HuH-7.5 (cell line): ENCODE measurements at places on chromosomes 12 and 14.
A peak's percentile ranks its signal among the peaks of the same experiment; 100 is the strongest.

DNA sequence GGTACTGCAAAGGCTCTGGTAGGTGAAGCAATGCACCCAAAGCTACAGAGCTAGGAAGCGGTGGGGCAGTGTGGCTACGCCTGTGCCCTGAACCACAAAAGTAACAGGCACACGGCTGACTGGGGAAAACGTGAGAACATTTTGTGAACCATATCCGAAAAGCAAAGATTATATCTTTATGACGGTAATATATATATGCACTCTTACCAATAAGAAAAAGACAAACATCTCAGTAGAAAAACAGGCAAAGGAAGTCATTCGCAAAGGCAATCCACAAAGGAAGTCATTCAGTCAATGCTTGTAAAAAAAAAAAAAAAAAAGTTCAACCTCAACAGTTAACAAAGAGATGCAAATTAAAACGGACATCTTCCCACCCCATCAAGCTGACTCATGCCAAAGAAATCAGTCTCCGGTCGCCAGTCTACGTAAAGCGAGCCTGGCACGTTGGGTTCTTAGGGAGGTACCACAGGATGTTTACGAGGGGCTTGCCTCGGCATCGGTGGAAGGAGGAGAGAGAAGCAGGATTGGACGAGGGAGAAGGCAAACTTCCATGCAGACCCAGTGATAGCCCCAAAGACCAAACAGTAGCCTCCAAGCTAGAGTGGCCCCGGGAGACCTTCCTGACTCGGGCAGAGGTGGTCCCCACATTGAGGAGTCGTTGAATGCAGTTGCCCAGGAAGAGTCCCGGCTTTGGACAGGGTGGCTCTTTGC, 39.4 kb upstream of the PPP2R5C start:
- no peak for DNase-seq

DNA sequence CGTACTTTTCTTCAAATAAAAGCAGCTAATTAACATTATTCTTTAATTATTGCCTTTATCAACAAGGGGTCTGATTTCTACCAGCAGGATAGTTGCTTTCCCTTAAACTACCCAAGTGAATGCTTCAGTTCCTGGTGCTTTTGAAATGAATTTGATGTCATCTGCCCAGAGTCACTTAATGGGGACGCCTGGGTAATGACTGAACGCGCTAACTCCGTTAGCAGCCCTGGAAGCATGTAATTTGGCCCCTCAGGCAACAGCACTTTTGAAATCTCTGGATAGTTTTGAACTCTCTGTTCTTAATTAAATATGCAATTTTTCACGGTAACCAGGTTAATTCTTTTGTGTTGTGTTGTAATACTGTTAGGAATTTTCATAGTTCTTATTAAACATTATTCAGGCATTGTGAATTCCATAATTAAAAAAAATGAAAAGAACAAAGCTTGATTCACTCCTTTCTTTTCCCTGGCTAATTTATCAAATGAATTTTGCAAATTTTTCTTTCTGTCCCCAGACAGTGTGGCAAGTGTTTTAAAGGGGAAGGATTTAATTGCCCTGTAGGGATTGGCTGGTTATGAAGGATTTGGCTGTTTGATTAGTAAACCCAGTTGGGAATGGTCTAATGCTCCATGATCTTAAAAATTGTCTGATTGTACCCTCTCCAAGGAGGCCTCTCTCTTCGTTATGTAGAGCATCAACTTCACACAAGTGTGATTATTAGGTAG, 137.5 kb upstream of the MYL2 start:
- no peak for DNase-seq

DNA sequence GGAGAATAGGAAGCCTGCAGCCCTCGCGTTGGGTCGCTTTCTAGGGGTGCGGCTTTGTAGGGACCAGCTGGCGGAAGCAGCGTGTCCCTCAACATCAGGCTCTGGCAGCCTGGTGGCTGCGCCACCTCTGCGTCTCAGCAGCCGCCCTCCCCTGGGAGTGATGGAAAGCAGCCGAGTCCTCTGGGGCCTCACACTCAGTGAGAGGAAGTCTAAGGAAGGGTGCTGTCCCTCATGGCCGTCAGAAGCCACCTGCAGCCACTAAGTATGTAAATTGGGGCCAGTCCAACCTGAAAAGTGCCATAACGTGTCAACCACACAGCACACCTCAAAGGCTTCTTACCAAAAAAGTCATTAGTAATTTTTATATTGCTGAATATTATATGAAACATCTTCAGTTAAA, 80.3 kb downstream of the WDR20 start:
- DNase-seq: no peak

GRCh38 chr12:84043355-84043754, 869.2 kb downstream of the SLC6A15 start:
- peak; percentile 1 for DNase-seq

DNA sequence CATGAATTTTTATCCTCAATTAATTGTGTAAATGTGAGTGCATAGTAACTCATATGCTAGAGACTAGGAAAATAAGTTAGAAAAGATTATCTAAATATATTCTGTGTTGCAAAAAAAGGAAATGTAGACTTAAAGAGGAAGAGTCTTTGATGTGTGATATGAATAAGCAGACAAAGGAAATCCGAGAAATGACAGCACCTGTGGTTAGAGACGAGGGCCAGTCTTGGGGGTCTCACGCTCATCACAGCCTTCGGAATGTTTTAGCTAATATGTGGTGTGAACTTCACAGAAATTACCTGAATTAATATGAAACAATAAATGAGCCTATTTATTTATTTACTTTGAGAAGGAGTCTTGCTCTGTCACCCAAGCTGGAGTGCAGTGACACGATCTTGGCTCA, 11.6 kb downstream of the ATP6V0A2 start:
- no peak for DNase-seq

GRCh38 chr12:18819484-18819883, 81.6 kb downstream of the CAPZA3 start:
- DNase-seq: no peak

- no peak for DNase-seq
Observed at GRCh38 chr12:71721783-71722505, 32.7 kb upstream of the RAB21 start.

- DNase-seq: no peak
Observed at GRCh38 chr14:101331661-101332169, 229.6 kb upstream of the DIO3 start.

- DNase-seq: no peak
Observed at GRCh38 chr14:38731962-38732361, 371.1 kb downstream of the SEC23A start.

DNA sequence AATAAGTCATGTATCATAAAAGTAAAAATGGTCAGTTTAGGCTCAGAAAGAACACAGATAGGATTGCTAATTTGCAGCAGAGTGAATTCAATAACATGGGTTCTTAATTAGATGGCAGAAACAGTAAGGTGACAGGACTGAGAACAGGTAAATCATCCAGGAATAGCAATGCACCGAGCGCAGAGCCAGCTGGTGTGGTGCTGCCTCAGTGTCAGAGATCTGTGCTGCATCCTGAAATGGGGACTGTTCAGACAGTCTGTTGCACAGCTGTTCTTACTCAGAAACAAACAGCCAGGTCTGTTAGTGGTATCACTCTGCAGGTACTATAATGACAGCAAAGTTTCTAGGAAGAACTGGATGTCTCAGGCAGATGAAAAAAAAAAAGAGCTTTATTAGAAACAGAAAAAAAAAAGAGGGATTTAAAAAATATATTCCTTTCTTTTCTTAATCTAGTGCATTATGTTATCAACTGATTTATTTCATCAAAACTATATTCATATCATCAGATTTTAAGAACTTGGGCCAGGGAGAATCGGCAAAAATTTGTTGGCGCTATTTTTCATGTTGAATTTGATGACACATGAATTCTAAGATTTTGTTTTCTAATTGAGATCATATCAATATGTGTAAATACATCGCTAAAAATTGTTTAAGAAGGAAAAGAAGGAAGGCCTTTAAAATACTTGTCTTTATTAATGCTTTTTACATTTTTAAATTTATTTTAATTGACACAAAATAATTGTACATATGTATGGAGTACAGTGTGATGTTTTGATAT, 501.8 kb downstream of the PRKD1 start:
- no peak for DNase-seq

DNA sequence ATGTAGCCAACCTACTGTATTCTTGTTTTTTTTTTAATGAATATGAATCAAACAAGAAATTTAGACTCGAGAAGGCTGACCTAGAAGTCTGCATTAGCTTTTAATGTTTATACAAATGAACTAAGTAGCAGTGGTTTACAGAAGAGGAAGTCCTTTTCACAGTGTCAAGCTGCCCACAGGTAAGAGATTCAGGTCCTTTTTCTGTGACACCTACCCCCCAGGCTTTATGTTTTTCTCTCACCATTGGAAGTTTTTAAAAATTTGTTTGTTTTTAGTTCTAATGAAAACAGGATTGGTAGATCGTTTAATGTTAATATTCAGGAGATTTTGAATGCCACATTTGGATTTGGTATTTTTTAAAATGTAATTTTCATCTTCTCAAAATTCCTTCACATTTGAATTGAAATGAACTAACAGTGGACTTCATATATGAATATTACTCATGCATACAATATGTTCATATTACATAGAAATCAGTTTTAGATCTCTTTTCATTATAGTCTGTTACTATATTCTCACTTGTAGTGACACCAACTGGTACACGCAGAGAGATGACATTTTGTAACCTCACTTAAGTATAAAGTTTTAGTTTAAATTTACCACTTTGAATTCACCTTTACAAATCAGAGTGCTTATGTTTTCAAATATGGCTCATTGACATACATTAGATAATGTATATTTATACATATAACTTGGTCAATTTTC, 29.7 kb downstream of the ATF7IP start:
- no peak for DNase-seq

- no peak for DNase-seq
Observed at GRCh38 chr14:65141523-65141922, 39.2 kb upstream of the MAX start.

DNA sequence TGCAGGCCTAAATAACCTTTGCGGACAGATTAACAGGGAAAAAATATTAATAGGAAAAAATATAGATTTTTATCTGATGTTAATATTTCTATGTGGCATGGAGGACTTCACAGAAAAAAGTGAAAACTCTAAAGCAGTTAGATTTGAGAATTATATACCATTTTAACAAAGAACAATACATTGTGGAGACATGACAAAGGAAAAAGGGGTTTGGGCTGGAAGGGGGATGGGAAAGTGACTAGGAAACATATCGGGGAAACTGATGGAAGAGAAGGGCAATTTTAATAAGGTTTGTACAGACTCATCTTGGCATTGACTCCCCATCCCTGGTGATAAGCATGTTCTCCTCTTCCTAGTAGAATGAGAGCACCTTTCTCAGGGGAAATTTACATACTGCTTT, 21.0 kb upstream of the GPRC5D start:
- DNase-seq: no peak

DNA sequence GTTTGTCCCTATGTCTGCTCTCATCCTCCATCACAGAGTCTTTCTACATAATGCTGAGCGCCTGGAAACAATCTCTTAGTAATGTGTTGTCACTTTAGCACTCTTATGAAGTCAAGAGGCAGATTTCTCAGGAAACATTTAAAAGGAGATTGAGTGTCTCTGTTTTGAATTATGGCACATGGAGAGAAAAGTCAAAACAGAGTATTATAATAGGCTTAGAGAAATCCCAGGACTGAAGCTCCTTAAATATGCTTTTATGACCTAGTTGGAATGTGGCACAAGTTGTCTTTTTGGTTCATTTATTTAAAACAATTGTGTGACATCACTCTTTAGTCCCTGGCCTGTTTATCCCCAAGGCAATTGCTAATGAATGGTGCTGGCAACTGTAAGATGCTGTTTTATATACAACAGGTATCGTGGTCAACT, 117.8 kb upstream of the HIF1A start:
- DNase-seq: no peak

DNA sequence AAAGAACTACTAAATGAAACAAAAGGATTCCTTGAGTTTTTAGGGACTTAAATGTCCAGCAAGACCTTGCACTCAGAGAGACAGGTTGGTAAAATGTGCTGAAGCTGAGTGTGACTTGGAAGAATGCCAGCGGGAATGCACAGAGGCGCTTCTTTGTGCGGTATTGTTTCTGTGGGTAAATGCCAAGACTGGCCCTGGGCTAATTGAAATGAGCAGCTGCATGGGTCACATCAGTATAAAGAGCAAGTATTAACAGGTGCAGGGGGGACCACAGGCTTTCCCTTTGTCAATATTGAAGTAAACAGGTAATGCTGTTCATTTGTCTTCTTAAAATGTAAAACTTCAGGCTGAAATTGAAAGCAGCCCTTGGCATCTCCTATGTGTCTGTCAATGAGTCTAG, 74.3 kb downstream of the LMO3 start:
- DNase-seq: no peak

DNA sequence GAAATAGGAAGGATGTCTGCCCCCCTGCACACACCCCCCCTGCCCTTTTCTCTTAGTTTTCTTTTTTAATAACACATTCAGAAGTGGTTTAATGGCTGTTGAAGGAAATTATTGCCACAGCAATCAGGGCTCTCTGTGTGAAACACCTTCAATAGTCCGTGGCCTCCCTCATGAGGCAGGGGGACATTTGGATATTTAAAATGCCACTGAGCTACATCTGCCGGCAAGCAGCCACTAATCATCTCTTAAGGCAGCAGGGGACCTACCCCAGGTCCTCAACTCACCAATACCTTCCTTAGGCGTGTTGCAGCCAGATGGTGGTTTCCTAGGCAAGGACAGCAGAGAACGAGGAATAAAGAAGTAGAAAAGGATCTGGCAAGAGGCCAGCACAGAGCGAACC, 283.2 kb downstream of the TTC8 start:
- DNase-seq: no peak

DNA sequence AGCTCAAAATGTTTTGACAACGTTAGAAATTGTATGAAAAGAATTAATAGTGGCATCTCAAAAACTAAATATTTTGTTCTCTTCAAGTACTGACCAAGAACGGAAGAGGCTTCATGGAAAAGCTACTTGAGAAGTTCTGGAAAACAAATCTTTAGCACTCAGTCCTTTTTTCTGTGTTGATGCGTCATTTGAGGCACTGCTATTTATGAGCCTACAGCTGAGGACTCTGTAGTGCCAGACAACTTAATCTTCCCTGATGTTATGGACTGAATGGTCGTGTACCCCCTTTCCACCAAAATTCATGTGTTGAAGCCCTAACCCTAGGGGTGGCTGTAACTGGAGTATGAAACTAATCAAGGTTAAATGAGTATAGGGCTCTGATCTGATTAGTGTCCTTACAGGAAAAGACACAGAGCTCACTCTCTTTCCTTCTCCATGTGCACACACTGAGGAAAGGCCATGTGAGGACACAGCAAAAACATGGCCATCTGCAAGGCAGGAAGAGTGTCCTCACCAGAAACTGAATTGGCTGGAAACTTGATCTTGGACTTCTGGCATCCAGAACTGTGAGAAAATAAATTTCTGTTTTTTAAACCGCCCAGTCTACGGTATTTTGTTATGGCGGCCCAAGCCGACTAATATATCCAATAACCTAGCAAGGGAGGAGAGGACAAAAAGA, 337.0 kb upstream of the CLEC14A start:
- DNase-seq: no peak

DNA sequence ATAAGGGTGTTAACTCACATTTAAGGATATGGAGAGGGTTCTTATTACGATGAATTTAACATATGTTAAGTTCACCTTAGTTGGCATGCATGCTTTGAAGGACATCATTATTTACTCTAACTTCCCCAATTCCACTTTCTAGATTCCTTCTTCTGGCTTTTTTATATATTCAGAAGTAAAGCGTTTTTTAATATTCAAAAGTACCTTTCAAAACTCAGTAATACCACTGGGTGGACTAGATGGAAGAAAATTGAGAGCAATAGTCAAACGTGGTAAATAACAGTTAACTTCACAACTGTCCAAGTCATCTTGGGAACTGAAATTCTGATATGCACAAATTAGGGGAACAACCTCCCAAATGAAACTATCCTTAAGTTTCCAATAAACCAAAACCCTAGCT, 9.1 kb downstream of the SINHCAF start:
- no peak for DNase-seq
